ENCODE measurements at places on chromosomes 11 and 22.

- peak; percentile 68 for DNase-seq
Measured at GRCh38 chr22:30266445-30267381, at the start of gene OSM. Gene OSM, minus strand, starts transcription at chr22:30266851. Its CDS starts 52 bp downstream, at chr22:30266799.

GRCh38 chr11:134823970-134824369 is 411.9 kb upstream of the B3GAT1 start:
- DNase-seq = no peak

DNA sequence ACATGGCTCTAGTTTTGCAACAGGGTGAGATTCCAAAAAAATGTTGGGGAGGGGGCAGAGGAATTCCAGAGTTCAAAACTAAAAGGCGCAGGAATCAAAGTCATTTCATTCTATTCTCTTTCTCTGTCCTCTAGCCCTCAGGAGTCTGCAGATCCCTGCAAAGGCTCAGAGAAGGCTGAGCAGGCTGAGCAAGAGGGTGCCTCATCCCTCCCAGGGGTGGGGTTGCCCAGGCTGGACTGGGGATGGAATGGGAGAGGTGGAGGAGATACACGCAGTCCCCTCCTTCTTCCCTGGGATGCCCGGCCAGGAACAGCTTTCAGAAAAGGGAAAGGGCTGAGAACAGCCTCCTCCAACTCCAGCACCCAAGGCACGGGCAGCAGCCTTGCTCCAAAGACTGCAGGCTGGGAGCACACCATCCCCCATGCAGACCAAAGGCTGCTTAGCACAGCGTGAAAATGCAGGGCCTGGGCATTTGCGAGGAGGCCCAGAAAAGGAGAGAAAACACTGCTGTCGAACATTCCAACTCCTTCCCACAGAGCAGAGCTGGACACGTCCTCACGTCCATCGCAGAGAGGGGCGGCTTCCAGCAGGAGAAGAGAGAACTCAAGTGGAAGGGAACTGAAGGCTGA is 51.8 kb downstream of the MN1 start:
- no peak for DNase-seq

DNA sequence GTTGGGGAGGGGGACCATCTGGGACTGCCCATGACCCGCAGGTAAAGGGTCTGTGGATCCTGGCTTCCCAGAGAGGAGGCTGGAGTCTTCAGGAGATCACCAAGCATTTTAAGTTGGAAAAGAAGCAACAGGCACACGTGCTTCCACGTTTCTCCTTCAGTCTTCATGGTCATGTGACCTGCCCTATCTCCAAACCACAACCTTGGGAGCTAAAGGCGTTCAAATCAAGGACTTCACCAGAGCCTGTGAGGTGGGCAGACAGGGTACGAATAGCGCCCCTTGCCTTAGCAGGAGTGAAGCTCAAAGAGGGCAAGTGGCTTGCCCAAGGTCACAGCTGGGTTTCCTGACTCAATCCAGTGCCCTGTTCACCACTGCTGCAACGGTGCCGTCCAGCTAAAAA is 6.7 kb downstream of the TMEM184B start:
- DNase-seq = no peak

DNA sequence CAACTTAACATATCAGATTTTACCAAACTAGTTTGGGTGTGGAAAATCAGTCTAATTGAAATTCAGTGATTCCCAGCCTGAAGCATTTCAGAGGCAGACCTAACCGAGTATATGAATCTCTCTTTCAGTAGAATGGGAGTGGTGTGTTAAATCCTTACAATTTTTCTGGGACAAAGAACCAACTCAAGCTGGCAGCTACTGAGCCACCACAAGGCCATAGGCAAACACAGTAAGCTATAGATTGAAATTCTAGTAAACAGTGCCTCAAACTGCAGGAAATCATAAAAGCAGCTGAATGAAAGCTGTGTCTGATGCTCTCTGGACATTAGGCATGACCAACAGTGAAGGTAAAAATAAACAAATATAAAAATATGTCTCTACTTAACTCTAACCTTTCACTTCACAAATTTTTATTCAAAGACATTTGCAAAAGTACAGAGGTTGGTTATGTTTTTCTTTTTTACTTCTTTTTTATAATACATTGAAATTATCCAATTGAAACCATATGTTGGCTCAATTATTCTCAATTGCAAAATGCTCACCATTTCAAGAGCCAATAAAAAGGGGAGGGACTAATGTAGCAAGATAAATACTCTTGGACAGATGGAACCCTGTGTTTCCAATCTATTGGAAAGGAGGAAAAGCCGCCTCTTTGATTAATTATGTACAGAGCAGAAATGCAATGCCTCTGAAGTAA is 35.8 kb upstream of the FIBIN start:
- DNase-seq = peak; percentile 5

Data from OCI-LY7 (cell line).